CD4-positive, alpha-beta T cell (primary cell): ENCODE measurements at places on chromosomes 7 and 10.

- no peak for DNase-seq
These were observed 14.9 kb downstream of the RTKN2 start for GRCh38 chr10:62253704-62254103.

DNA sequence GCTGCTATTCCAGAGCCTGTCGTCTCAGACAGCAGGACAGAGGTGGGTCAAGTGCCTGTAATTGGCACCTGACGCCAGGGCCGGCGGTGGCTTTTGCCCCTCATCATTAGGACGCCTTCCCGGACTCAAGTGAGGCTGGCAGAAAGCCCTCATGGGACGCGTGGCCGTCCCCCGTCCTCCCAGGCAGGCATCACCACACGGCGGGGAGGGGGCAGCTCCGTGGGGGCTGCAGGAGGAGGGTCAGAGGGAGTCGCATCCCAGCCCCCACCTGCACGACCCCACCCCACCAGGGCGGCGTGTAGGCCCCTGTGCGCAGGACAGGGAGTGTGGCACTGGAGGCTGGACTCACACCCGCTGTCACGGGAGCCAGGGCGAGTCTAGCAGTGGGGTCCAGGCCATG is 16.3 kb downstream of the CFAP46 start:
- no peak for DNase-seq

GRCh38 chr10:29250066-29250465 is 38.8 kb upstream of the LYZL1 start:
- DNase-seq, result no peak

DNA sequence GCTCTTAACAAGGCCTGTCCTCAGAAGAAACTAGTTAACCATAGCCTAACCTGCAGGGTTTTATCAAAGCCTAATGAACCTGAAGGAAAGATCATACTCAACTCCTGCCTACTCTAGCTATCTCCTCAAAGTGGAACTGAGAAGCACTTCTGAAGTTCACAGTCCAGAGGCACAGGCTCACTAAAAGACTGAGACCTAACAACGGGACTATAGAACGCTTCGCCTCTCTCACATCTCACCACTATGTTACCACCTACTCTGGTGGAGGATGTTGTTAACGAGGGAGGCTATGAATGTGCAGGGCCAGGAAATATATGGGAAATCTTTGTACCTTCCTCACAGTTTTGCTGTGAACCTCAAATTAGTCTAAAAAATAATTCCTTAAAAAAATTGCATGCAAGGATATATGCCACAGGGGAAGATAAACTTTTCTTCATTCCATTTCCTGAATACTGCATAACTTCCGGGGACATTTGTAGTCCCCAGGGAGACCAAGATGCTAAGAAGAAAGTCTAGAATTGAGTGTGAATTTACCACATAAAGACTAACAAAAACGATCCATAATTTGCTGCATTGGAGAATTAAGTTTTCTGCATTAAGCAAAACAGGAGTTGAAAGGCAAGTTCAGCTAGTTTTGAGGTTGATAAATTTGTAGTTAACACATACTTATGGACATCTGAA is 21.6 kb downstream of the LIPJ start:
- no peak for DNase-seq

DNA sequence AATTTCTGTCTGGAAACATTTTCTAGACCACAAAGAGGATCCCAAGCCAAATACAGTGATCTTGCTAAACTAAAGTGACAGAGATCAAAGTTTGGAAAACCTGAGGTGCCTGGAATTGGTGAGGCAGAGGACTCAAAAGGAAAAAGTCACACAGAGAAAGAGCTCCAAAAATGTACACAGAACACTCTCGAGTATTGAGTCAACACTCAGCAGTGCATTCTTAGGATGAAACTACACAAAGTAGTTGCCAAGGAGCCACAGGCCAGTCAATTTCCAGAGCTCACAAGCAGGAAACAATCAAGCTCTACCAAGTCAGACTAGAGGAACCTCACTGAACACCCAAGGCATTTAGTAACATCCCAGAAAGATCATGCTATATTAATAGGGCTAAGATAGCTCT is 61.3 kb downstream of the MICU1 start:
- DNase-seq, result no peak

GRCh38 chr10:70221030-70221429 is 12.2 kb downstream of the PPA1 start:
- DNase-seq, result no peak

DNA sequence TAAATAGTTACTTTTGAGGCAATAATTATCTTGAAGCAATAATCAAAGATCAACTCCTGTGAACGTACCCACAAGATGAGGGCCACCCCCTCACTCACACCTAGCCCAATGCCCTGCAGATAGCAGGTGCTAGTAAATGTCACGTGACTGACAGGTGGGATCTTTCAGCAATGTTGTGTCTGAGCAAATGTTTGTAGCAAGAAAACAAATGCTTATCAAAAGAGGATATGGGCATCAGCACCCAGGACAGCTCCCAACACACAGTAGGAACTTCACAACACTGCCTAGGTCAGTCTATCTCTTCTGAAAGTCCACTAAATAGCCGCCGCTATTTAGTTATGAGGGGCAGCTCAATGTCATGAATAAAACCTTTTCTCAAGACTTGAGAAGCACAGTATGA is 120.8 kb upstream of the PDLIM1 start:
- DNase-seq, result no peak

- DNase-seq, result no peak
These were observed 3.3 kb upstream of the LMOD2 start for GRCh38 chr7:123652406-123652805.

- no peak for DNase-seq
These were observed at the start of gene PAOX for GRCh38 chr10:133379152-133379800. Gene PAOX (plus strand): TSS chr10:133379262. CDS start chr10:133379317, 55 bp downstream.

DNA sequence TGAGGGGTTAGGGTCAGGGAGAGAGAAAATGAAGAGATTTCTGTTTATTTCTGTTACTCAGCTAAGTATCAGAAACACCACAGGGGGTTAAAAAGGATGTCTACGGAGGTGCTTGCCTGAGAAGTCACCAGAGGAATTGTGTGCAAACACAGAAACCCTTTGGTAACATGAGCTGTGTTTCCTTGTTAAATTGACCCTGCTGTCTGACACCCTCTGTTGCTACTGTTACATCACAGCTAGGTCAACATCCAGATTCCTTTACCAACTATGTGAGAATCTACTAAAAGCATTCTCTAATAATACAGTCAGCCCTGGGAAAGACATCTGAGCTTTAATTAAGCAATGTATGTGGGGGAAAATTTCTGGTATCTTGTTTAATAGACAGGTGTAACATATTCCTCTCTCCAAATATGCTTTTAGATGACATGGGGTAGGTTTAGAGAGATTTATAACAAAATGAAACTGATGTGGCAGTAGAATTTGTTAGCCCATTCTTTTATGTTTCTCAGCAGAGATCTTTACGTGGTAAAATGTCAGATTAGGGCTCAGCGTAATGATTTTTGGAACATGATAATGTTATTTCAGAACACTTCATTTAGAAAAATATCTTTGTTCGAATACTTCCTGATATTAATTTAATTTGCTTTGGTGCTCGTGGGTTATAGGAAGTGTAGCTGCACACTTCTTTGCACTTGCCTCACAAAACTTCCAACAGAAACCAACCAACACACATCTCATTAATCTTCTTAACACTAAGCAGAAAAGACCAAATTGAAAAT is 168.0 kb upstream of the AHR start:
- DNase-seq, result no peak

DNA sequence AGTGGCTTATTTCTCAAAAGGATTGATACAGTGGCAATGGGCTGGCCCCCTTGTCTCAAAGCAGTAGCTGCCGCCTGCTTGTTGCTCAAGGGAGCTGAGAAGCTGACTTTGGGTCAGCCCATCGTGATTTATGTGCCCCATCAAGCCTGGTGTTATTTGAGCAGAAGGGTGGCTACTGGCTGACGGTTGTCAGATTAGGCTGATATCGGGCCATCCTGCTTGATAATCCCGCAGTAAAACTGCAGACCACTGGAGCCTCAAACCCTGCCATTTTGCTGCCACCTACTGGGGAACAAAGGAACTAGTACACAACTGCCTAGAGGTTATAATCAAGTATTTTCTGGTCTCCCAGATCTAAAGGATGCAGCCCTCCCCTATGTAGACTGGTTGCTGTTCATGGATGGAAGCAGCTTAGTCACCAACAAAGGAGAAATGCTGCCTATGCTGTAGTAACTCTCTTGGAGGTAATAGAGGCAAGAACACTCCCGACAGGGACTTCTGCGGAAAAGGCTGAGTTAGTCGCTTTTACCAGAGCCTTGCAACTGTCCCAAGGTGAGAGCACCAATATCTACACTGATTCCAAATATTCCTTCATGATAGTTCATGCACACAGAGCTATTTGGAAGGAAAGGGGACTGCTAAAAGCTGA is 65.9 kb upstream of the ZNF92 start:
- peak; percentile 30 for DNase-seq

GRCh38 chr7:133696056-133696455 is 431.1 kb upstream of the LRGUK start:
- no peak for DNase-seq

GRCh38 chr10:127916826-127917225 is 9.9 kb downstream of the PTPRE start:
- no peak for DNase-seq
